ENCODE measurements at places on chromosomes 12 and 14.

- no peak for ATAC-seq
Measured at GRCh38 chr12:52182898-52183543, 8.8 kb downstream of the KRT80 start.

DNA sequence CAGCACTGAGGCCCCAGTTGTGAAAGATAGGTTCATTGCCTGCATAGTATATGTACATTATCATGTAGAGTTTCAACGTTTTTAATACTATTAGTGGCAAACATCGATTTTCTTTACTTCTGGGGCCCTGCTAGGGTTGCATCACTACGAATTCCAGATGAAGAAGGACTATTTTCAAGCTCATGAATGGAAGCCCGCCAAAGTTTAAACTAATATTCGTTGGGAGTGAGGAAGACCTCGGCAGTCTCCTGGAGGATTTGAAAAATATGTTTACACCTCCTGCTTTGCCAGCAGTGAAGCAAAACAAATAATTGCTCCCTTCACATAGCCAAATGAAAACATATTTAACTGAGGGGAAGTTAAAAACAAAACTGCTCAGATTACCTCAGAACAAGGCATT, 672.9 kb upstream of the NOVA1 start:
- ATAC-seq: no peak

- no peak for ATAC-seq
Measured at GRCh38 chr12:93683410-93683809, 6.2 kb downstream of the CRADD start.

DNA sequence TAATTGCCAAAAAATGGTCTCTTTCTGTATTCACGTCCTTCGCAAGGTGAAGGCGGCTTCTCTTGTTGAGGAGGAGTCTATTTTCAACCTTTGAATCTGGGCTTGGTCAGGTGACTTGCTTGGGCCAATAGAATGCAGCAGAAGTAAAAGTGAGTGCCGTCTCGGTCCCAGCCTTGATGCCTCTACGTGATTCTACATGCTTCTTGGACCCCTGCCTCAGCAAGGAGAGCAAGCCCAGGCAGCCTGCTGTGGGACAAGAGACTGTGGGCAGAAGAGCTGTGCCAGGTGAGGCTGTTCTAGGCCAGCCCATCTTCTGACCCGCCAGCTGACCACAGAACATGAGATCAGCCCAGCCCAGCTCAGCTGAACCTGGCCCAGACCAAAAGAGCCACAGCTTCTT, 39.1 kb upstream of the CCDC63 start:
- ATAC-seq: no peak

DNA sequence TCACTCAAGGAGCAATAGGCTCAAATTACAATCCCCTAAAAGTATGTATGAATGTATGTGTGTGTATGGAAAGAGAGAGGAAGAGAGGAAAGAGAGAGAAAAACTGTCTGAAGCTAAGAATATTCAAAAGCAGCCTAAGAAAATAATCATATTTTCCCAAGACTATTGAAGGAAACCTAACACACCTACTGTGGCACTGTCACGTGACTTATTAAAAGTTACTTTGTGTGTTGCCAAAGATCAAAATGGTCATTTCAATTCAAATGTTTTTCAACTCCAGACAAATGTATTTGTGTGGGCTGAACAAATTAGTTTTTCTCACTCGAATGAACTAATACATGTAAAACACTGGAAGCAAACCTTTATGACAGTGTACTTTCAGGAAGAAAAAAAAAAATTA, 368.9 kb upstream of the RPL10L start:
- ATAC-seq: no peak

DNA sequence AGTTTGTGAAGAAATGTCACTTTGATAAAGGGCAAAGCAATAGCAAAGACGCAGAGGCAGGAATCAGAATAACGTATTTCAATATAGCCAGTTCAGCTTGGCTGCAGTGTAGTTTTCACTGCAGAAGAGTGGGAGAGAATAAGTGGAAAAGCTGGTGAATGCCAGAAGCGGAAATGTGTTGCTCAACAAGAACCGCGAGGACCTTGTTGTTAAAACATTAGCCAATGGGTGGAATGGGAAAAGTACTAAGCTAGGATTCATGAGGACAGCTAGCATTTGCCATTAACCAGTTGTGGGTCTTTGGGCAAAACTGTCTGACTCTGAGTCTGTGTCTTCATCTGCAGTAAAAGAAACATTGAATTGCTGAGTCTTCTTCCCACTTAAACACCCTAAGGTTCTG, 292.9 kb upstream of the GRIP1 start:
- no peak for ATAC-seq

DNA sequence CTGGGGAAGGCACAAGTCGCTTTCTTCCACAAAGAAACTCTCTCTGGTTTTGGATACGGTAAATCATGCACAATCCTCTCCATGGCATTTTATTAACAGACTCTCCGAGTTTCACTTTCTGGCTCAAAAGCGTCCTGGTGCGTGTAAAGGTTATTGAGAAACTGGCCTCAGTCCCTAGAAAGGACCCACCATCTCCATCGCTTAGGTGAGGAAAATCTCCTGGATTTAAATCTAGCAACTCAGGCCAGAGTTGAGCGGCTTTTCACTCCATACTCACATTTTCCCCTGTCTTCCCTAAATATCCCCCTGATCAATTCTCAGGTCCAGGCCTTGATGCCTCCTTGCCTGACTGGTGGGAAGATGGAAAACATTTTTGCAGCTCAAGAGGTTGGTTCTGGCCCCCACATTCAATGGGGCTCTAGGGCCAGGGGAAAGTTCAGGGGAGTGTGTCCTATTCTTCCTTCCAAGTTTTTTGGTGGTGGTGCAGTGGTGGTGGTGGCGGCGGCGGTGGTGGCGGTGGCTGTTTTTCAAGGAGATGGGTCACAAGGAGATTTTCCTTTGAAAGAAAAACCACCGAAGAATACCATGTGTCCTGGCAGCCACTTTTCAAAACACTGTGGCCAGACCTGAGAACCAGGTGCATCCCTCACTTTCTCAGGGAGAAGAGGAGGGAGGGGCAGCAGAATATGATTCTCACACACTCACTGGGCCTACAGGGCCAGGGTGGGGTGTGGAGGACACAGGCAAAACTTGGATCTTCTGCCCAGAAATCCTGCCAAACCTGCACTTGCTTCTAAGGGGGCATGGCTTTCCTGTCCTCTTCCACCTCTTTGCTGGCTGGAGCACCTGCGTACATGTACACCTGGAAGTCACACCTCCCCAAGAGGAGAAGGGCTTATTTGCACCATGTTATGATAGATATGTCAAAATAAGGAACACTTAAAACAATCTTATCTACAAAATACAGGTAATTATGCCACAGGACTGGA, 46.7 kb upstream of the PNMA1 start:
- no peak for ATAC-seq

GRCh38 chr14:79369359-79370332, 841.7 kb downstream of the DIO2 start:
- ATAC-seq: no peak

Measured in stimulated activated memory B cell treated with anti-CD40 and anti-IgM and Interleukin-4, amounts not matched to agents 10 μg/mL and 1 μg/mL and 100 μg/mL, for 72 hours (primary cell).